Putamen (tissue), 1 donor: ENCODE measurements at places on chromosomes 4 and X.

- no peak for DNase-seq
These were observed 51.2 kb downstream of the DCUN1D4 start for GRCh38 chr4:51894059-51894645.

GRCh38 chr4:126937846-126938422 is 694.8 kb upstream of the INTU start:
- DNase-seq = no peak

GRCh38 chrX:132710656-132711155 is 221.9 kb upstream of the MBNL3 start:
- DNase-seq = no peak

DNA sequence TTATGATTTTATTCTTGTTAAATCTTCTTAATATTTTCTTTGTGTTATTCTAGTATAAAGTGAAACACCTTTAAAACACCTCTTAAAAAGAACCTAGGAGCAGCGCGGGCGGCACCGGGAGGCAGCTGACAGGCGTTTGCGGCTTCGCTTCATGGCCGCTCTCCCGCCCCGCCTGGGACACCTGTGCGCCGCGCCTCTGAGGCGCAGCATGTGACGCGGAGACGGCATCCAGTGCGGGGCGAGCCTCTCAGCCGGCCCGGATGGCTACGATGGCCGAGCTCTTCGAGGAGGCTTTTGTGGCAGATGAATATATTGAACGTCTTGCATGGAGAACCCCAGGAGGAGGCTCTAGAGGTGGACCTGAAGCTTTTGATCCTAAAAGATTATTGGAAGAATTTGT is 1592.7 kb downstream of the TECRL start:
- DNase-seq = no peak

DNA sequence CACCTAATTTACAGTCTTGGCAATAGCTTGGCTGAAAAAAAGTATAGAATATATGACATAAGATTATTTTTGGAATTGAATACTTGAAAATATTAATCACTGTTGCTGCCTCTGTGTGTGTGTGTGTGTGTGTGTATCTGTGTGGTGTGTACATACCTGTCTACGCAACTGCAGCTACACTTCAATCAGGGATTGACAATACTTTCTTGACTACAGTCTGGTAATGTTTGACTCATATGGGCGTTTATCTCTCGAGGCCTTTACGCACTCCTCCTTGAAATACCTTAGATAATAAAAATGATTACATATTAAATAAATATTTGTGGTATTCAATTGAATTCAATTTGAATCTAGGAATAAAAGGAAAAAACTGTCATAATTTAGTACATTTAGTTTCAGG is 565.2 kb downstream of the PCDH18 start:
- no peak for DNase-seq

- no peak for DNase-seq
These were observed 114.0 kb downstream of the BMPR1B start for GRCh38 chr4:94871644-94872305.

GRCh38 chrX:130756233-130756632 is 146.8 kb downstream of the ENOX2 start:
- DNase-seq = no peak

GRCh38 chr4:79249881-79250503 is 75.9 kb downstream of the NAA11 start:
- no peak for DNase-seq

DNA sequence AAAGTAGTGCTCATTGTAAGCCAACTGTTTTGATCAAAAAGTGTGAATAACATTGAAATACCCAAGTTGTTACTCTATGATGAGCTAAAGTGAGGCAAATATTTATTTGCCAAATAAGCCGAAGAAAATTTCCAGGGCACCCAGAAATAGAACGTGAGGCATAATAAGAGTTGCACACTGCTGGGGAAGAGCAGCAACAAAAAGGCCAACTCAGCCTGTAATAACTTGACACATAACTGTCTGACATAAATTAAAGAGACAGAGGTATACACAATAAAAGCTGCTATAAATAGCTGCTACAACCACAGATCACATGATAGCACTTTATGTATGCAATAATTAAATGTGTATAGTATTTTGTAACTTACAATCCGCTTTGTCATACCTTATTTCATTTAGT is 2.0 kb upstream of the ABCB7 start:
- no peak for DNase-seq

GRCh38 chr4:8540586-8540985 is 39.6 kb upstream of the GPR78 start:
- no peak for DNase-seq

DNA sequence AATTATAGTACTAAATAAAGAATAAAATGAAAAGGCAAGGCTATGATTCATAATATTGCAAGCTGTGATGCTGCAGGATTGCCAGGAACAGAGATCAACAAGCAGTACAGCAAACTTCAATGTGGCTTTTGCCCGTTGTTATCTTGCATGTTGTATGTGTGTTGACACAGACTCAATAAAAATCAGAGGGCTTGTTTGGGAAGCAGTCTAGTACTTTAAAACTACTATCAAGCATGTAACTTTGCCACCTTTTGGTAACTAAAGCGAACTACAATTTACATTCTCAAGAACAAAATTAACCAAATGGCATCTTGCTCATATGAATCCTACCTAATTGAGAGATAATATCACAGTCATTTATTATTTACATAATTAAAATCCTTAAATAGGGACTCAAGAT is 79.8 kb upstream of the GPM6A start:
- DNase-seq = no peak

DNA sequence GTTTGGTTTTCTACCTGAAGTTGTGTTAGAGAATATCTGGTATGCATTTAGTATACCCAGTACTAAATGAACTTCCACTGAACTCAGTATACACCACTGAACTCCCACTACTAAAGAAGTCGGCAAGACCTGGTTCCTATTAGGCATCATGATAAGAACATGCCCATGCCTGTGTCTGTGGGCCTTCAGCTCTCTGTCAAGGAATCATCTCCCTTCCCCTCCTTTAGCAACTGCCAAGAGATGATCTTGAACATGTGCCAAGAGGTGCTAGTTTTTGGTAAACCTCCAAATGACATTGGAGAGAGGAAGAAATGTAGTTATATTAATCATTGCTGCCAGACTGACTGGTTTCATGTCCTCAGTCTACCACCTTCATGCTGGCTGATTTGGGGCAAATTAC is 113.2 kb downstream of the ATP10D start:
- DNase-seq = no peak

DNA sequence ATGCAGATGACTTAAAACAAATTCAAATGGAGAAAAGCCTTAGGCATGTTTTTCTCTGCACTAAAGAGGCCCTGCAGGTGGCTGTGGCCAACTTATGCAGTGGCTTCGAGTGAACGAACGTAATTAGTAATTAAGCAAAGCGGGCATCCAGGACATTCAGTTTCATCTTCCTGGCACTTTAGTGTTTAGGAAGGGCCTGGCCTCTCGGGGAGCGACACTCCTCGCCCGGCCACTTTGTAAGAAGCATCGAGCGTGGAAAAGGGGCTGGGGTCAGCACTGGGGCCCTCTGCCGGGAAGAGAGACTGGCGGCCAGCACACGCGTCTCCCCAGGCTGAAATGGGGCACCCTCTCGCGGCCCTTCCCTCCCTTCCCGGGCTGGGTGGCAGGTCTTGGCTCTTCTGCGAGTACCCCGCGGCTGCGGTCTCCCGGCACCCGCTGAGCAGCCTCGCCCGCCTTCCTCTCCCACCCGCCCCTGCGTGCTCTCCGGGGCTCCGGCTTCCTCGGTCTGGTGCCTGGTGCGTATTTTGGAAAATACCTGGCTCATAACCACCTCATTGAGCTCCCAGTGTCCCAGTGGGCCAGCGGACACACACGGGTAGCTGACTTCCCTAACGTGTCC is 677 bp upstream of the CYP4V2 start:
- DNase-seq = no peak

DNA sequence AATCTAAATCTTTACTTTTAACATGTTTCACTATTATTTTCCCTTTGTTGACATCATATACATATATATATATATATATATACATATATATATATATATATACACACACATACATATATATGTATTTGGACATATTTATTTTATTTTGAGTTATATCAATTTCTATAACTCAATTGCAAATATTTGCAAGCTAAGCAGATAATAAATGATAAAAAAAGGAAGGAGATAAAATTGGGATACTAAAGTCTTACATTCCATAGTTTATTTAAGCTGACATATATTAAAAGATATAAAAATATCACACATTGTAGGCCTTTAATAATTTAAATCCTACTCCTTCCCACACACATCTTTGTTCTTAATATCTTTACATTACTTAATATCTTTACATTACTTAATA is 372.2 kb downstream of the GRXCR1 start:
- DNase-seq = no peak

DNA sequence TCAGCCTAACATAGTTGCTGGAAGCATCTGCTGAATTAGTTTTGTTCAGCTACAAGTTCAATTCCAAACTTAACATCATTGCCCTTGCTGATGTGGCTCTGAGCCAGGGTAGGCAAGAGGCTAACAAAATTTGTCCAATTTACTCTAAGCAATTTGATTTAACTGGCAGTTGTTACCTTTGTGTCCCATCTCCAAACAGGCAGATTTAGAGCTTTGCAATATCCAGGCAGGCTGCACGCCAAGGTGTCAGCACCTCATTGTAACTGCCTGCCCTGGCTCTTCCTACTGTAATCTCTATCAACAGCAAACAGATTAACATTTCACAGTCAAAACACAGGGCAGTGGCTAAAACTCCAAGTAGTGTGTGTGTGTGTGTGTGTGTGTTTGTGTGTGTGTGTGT is 2070.6 kb downstream of the PCDH7 start:
- no peak for DNase-seq
